Activated T-cell treated with anti-CD3 and anti-CD28 coated beads, Interleukin-2, amount 50 U/mL, for 24 hours (primary cell): ENCODE measurements at places on chromosomes 2 and 18.

- DNase-seq: no peak
Observed at GRCh38 chr2:5330961-5331360, 361.2 kb upstream of the SOX11 start.

- no peak for DNase-seq
Observed at GRCh38 chr18:8050616-8051329, 483.7 kb downstream of the PTPRM start.

- no peak for DNase-seq
Observed at GRCh38 chr2:191933307-191934105, 86.6 kb upstream of the CAVIN2 start.

DNA sequence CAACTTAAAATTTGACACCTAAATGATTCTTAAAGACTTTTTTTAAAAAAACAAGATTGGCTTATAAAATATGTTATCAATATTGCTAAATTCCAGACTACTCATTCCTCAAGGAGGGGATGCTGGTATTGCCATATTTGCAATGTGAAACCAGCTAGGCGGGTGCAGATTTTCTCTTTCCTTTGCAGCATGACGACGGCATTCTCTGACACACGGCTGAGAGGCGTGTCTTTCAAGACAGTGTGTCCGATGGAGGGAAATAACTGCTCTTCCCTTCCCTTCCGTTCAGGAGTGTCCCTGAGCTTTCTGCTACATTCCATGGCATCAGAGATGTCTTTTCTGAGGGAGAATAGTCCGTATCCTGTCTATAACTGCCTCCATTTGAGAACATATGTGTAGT is 38.2 kb upstream of the CNGA3 start:
- no peak for DNase-seq

DNA sequence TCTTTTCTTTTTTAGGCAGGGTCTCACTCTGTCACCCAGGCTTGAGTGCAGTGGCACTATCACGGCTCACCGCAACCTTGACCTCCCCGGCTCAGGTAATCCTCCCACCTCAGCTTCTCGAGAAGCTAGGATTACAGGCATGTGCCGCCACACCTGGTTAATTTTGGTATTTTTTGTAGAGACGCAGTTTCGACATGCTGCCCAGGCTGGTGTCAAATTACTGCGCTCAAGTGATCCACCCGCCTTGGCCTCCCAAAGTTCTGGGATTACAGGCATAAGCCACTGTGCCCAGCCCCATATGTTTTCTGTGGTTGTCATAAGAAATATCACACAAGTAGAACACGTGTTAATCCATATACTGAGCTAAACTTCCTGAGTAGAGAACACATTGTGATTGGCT is 14.6 kb downstream of the ENOSF1 start:
- DNase-seq: no peak

DNA sequence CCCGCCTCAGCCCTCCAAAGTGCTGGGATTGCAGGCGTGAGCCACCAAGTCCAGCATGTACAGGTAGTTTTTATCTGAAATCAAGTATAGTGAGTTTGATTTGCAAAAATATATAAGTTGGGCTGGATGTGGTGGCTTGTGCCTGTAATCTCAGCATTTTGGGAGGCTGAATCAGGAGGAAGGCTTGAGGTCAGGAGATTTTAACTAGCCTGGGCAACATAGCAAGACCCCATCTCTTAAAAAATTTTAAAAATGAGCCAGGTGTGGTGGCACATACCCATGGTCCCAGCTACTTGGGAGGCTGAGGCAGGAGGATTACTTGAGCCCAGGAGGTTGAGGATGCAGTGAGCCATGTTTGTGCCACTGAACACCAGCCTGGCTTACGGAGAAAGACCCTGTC is 5.6 kb upstream of the GALM start:
- DNase-seq: no peak

- DNase-seq: no peak
Observed at GRCh38 chr2:108412995-108413710, 35.4 kb downstream of the SULT1C4 start.

DNA sequence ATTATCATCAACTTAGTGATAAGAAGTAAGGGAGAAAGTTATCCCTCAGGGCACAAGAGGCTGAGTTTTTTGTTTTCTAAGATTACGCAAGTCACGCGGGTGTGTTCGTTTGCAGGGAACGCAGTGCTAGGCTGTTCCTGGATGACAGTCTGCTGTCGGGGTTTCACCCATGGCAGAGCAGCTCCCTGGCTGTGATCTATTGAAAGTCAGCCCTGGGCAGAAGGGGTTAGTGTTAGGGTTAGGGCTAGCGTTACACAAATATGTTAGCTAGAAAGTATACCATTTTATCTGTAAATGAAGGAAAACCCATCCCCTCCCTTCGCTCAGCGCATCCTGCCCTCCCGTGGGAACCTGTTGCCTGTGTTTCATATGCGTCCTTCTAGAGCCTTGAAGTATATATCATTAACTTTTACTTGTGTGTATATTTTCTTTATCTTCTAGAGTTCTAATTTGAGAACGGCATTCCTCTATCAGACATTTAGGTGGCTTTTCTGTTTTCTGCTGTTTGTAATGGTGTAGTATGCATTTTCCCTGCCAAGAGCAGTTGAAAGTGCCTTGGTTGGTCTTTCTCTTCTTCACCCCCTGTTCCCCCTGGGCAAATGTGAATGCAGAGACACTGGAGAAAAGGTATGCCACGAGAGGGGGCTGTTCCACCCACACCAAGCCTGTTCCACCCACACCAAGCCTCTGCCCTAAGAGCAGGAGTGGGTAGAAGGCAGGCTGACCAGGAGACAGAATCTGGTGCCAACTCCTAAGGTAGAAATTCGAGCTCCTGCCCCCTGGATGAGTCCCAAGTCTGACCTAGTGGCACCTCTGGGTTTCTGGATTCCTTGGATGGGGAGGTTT is 47.0 kb downstream of the ARMC9 start:
- DNase-seq: no peak

DNA sequence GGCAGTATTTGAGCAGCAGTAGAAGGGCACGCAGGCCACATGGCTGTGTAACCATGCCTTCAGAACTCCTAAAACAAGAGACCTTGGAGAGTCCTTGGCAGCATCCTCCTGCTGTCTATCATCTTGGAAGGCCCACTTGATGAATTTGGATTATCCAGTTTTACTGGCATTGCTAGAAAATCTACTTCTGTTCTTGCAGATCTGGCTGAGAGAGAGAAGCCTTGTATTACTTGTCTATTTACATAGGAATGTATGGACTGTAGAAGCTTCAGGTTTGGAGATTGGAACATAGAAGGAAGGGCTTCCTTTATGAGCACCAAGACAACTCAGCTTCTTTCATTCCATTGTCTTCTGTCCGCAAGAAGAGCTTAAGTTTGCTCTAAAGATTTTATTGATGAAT is 16.1 kb upstream of the GPBAR1 start:
- DNase-seq: no peak

DNA sequence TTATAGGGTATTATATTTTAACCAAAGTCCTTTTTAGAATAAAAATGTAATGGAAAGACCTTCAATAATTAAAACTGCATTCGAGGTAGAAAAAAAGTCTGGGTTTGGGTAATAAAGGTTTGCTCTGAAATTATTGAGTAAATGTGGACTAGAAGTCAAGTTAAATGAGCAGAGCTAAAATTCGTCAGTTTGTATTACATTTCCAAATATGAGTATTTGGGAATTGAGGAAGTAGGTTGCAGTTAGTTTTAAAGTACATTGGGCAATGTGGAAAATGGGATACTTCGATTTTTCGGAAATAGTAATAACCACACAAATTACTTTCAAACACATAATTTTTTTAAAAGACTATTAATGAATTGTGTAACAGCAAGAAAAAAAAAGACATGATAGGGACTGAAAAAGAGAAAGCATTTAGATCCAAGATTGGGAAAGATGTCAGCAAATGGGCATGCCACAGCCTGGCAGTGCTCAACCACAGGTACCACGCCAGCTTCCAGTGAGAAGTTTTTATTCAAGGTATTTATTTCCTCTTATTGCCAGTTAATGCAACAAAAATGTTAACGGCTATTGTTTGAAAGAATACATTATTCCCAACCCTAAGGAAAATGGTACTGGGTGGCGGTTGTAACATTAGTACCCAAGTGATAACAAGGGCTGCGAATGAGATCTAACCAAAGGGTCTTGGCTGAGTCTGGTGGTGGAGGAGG is 50.0 kb downstream of the TTC39C start:
- no peak for DNase-seq

DNA sequence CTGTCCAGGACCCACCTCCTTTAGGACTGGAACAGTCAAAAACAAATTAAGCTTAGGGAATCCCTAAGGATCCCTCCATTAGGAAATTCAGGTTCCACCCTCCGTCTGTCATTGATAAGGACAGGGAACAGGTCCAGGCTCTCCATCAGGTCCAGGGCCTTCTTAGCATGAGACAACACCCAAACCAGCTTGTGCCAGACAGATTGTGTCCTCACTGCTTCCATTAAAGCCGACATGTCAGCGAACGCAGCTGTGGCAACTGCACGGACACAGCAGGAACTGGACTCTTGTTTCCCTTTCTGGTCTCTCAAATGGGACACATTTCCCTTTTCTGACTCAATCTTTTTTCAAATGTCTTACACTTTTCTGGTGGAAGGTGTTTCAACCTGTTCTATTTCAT is 81.4 kb downstream of the BCL11A start:
- DNase-seq: no peak

- DNase-seq: no peak
Observed at GRCh38 chr2:236632295-236633218, 62.9 kb downstream of the ACKR3 start.

DNA sequence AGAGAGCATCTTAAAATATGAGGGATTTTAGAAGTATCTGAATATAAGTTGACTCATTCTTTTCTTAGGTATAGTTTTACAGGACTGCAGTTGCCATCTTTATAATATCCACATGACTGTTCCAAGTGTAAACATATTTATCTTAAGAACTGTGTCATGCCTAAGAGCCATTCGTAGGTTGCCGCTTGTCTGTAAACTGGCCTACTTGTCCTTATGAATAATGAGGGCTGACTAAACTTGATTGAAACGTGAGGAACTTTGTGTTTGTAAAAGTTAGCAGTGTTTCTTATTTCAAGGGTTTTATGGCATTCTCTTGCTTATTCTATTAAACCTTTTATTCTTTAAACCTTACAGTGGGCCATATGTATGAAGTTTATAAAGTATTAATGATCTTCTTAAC is 99.6 kb downstream of the MAP3K20 start:
- DNase-seq: no peak

DNA sequence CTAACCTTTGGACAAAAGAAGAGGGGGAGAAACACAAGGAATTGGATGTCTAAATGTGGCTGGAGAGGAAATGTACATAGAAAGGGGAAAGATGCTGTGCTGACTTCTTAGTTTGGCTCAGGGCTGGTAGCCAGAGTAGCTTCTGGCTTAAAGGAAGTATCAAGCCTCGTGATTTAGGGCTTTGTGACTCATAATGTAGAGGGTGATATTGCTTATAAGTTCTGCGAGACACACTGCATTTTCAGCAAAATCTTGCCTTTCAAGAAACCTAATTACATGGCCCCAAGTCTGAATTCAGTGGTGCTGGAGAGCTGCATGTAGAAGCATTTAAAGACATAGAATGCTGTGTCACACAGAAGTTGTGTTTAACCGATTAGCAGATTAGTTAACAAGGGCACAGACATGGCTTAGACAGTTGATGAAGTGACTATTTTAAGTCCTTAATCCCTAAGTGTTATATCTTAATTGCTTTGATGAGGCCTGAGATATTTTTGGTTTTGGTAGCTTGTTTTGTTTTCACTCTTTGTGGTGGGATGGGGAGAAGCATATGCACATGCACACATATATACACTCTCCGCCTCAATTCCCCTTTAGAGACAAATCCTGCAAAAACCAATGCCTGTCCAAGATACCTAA is 66.4 kb downstream of the EPAS1 start:
- DNase-seq: no peak

DNA sequence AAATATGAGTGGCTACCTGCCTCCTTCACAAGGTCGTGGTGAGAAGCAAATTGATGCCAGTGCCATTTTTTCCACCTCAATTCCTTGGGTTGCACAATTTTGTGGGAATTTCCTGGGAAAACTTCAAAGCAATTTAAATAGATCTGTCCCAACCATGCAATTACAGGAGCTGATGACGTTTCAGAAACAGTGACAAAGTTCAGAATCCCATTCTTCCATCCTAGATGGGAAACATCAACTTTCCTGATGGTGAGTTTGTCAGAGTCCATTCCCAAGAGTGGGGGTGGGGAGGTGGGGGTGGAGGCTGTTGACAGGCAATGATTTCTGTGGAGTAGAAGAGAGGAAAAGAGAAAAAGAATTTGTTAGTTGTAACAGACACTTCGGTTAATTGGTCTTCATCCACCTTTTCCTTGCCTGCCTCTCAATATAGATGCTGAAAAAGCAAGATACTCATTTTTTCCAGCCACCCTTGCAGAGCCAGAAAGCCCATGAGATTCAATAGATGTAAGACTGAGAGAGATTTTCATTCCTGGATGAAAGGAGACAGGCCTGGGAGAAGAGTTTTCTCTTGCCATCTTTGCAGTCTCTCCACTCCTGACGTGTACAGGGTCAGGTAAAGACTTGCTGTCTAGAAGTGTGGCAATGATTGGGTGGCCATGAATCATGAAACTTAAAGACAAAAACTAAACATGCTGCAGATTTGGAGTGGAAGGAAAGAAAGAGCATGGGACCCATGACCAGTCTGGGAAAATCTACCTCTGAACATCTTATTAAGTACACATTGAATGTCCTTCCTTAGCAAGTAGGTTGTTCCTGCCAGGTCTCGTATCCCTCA is 47.3 kb downstream of the SOCS6 start:
- no peak for DNase-seq

- no peak for DNase-seq
Observed at GRCh38 chr18:56927786-56928185, 219.1 kb upstream of the BOD1L2 start.

- no peak for DNase-seq
Observed at GRCh38 chr2:80560326-80560725, 255.8 kb upstream of the LRRTM1 start.

- DNase-seq: no peak
Observed at GRCh38 chr2:96647681-96648080, 5.1 kb downstream of the FER1L5 start.

- no peak for DNase-seq
Observed at GRCh38 chr2:202040079-202040844, 6.6 kb downstream of the FZD7 start.

DNA sequence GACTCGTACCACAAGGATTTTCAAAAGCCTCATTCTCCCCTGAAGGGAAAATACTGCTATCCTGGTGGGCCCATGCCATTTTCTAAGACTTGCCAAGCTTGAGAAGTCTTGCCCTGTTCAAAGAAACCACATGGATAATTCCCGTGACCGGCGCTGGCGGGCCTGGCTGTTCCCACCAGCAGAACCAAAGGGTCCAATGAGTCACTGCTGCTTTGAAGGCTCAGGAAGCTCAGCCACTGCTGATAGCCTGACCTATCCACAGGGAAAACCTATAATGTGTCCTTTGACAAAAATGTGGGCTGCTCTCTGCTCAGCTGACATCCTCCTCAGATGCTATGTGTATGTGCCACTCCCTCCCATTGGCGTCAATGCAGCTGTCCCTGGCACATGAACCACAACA is 137.9 kb upstream of the RAB12 start:
- no peak for DNase-seq
